ENCODE measurements at places on chromosomes 1 and 21.

GRCh38 chr1:19003371-19004290 is 47.2 kb upstream of the IFFO2 start:
- DNase-seq = no peak

DNA sequence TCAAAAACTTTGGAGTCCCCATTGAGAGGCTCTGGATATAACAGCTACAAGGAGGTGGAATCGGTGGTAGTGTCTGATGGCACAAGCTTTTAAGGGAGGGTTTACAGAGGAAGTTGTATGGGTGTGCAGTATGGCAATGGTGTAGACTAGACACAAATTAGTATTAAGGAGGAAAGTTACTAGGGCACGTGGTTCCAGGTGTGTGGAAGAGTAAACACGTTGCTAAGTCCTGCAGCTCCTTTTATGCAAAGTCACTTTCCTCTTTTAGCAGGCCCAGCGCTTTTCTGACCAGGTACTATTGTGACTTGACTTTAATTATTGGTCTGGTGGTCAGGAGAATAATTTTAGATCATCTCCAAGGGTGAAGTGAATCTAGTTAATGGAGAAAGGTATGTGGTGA is 287.5 kb upstream of the B3GALT2 start:
- no peak for DNase-seq

DNA sequence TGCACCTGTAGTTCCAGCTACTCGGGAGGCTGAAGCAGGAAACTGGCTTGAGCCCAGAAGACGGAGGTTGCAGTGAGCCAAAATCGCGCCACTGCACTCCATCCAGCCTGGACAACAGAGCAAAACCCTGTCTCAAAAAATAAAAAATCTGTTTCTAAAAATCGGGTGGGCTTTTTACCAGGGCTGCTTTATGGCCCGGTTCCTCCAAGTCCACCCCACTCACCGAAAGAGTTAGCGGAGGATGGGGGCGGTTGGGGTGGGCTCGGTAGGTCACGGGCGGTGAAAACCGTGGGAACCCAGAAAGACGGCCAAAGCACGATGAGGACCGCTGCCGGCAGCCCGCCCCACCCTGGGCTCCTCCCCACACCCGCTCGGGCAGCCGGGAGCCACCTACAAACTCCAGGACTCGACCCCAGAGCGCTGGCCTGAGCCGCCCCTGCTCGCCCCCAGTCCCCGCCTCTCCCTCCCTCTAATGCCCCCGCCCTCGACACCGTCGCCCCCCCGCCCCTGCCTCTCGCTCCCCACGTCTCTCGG is 846 bp upstream of the PER3 start:
- peak; percentile 82 for DNase-seq

- DNase-seq = peak; percentile 72
These were observed 29.7 kb upstream of the EVA1B start for GRCh38 chr1:36352910-36353878.

DNA sequence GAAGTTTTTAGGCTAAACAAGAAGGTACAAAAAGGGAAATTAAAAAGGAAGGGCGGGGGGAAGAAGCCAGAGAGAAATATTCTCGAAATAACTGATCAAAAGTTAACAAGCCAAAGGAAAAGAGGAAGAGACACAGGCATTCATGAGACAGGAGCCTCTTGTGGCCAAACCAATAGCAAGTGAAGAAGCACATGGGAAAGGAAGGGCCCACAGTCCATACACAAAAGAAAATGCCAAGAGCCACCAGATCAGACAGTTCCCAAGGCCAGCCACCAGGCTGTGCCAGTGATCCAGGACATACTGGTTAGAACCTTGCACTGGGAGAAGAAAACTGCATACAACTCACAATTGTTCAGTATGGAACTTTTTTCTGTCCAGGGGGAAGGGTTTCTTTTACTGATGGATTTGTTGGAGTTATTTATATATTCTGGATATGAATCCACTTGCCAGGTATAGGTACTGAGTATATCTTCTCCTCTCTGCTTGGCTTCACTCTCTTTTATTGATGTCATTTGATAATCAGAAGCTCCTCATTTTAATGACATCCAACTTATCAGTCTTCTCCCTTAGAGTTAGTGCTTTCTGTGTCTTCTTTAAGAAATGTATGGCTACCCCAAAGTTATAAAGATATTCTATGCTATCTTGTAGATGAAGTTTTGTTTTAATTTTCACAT is 76.8 kb downstream of the CD46 start:
- DNase-seq = peak; percentile 73

DNA sequence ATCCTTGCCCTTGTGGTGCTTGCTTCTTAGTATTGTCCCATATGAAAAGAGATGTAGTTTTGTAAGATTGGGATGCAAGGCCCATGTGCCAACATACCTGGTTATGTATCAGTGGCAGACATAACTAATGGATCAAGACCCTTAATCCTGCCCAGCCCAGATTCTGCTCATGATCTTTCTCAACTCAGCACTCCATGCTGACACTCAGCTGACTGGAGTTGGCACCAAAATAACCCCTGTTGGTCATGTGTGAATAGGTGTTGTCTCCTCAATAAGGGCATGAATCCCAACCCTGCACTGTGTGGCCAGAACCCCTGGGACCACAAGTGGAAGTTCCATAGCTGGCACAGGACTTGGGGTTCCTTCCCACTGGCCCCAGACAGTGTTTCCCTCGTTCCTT is 13.9 kb upstream of the CNR2 start:
- DNase-seq = no peak
